ENCODE measurements at places on chromosomes 1 and 21. TPM values are rescaled to one million over a fixed set of nuclear protein-coding genes. Genes with fewer than 3 reads are reported as not detected.

Gene PFKL
- 112 TPM for total RNA-seq

Gene TTC39A
- 3.1 TPM for total RNA-seq

Gene BRINP3
- total RNA-seq: 0.76 TPM

Gene NHLH1
- total RNA-seq: 0.55 TPM

Gene SMCP
- total RNA-seq: not detected

Gene RGS4
- 24.2 TPM for total RNA-seq

Gene MPZ
- 2.8 TPM for total RNA-seq

Gene EPHA8
- not detected for total RNA-seq

Gene OR2AK2
- total RNA-seq: not detected

Gene HFM1
- total RNA-seq: 1.3 TPM

Gene TBX15
- 0.32 TPM for total RNA-seq

Gene CYP4B1
- not detected for total RNA-seq

Gene TNFRSF4
- 0.80 TPM for total RNA-seq

Gene KRTAP21-2
- total RNA-seq: not detected

Gene GUCA2B
- total RNA-seq: not detected

Gene C1orf105
- not detected for total RNA-seq

Gene CD53
- 0.19 TPM for total RNA-seq

Gene SLAMF7
- not detected for total RNA-seq

Gene SYT14
- 22.4 TPM for total RNA-seq

Gene CCDC24
- 5.6 TPM for total RNA-seq

Gene ZMYND12
- 0.28 TPM for total RNA-seq

Gene OXCT2
- total RNA-seq: not detected

Gene ID3
- 102 TPM for total RNA-seq

Gene KRTAP13-2
- total RNA-seq: not detected

Gene CFHR5
- not detected for total RNA-seq

Gene ZSWIM5
- 0.46 TPM for total RNA-seq

Gene TIE1
- total RNA-seq: not detected

Gene GNB1
- 611 TPM for total RNA-seq

Gene NOL9
- total RNA-seq: 48.5 TPM

Gene DNAH14
- 9.9 TPM for total RNA-seq

Gene SMIM1
- total RNA-seq: 1.5 TPM

Gene GNG4
- total RNA-seq: 11.0 TPM

Measured in A673 (cell line).